Breast epithelium (tissue), 4 donors: ENCODE measurements at places on chromosomes 1 and 21.

GRCh38 chr21:32702702-32703101, 25.1 kb downstream of the SYNJ1 start:
- no peak for DNase-seq

- no peak for DNase-seq
These were observed 283.1 kb downstream of the TM2D1 start for GRCh38 chr1:61441723-61442262.

- no peak for DNase-seq
These were observed 12.6 kb upstream of the PCBP3 start for GRCh38 chr21:45630876-45631275.

DNA sequence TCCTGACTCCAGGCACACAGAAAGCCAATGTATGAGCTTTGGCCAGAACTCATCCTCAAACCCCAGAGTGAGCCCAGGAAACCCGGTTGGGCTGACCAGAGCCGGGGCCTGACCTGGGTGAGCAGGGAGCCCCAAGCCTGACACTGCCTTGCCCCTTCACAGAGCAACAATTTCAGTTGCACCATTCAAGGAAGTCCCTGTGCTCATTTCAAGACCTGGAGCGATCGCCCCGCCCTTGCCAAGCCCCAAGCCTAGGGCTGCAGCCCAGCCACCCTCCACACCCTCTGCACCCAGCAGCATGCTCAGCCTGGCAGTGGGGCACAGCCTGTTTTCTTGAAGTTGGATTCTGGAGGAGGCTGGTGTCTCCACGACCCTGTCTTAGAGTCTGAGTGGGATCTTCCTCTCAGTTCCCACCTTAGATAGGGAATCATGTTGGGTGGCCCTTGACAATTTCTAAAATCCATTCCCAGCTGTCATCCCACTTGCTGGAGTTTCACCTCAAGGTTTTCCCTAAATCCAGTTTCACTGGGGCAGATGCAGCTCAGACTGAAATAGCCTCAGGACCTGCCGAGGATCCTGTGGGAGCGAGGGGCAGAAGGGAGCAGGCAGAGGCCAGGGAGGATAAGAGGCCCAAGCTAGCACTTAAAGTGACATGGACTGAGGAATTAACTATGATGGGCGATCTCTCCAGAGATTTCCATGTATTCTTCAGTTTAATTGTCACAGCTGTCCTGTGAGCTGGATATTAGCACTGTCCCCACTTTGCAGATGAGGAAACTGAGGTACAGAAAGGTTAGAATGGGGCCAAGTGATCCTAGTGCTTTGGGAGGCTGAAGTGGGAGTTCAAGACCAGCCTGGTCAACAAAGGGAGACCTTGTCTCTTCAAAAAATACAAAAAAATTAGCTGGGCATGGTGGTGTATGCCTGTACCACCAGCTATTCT, 2.5 kb downstream of the NBL1 start:
- no peak for DNase-seq

DNA sequence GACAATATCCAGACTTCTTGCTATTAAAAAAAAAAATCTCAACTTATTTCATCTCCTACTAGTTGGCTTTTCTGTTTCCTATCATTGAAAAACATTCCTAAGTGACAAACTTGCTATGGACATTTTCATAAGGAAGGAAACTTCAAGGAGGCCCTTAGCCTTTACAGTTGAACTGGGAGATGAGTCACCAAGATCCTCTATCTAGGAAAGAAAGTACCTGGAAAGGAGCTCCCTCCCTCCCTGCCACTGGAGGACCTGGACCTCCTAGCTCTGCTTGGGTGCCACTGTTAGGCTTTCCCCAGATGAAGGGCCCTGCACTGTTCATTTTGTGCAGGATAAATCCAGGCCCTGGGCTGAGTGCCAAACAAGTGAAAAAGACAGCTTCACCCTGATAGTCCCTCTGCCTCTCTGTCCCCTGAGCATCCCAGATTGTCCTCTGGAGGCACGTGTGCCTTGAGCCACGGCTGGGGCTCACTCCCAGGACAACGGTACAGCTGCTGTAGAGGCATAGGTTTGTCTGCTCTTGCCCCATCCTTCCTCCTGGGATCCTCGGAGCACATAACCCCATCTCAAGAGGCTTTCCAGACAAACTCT, 40.2 kb upstream of the SOX13 start:
- no peak for DNase-seq

DNA sequence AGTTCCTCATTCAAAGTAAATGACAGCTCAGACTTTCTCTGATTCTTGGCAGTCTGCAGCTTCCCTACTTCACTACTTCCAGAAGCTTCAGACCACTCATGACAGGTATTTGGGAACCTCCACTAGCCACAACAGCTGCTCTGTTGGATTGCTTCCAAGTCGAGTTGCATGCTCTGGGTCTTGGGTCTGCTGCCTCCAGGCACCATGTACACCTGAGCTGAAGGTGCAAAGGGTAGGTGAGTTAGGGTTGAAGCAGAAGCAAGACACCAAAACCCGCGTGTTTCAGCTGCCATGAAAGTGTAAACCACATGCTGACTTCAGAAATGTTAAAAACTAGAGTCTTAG, 62.7 kb downstream of the ZNF684 start:
- no peak for DNase-seq

DNA sequence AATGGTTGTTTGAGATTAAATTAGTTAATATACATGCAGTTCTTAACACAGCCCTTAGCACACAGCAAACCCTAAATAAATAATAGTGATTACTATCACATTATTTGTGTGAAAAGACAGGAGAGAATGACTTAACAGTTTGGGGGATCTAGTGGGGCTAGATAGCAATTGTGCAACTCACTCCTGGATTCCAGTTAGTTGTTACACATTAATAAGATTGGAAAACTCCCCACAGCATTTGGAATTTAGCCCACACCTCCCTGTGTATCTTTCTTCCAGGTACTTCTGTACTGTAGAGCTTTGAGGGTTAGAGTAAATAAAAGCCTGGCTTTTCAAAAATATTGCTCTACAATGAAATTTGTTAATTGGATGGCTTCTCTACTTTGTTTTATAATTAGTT, 93.2 kb downstream of the KCTD3 start:
- no peak for DNase-seq

GRCh38 chr21:32089766-32090165, 189.1 kb downstream of the MIS18A start:
- no peak for DNase-seq

DNA sequence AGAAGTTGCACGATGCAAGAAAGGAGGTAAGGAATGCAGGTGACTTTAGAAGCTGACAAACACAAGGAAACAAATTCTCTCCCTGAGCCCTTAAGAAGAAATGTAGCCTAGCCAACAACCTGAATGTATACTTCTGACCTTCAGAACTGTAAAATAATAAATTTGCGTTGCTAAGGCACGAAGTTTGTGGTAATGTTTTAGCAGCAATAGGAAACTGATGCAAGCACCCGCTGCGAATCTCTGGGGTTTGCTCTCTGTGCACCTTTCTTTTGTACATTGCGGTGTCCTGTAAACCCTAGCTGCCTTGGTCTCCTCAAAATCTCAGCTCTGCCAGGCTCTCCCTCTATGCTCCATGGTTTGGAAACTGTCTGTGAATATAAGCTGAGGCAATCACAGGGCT, 15.1 kb downstream of the CD53 start:
- no peak for DNase-seq

- DNase-seq, result no peak
These were observed 127.1 kb downstream of the SLC30A10 start for GRCh38 chr1:219801156-219801820.

GRCh38 chr1:175195798-175196197, 3.2 kb upstream of the KIAA0040 start:
- no peak for DNase-seq

- DNase-seq, result no peak
These were observed 41.5 kb downstream of the C4BPA start for GRCh38 chr1:207145401-207146058.

DNA sequence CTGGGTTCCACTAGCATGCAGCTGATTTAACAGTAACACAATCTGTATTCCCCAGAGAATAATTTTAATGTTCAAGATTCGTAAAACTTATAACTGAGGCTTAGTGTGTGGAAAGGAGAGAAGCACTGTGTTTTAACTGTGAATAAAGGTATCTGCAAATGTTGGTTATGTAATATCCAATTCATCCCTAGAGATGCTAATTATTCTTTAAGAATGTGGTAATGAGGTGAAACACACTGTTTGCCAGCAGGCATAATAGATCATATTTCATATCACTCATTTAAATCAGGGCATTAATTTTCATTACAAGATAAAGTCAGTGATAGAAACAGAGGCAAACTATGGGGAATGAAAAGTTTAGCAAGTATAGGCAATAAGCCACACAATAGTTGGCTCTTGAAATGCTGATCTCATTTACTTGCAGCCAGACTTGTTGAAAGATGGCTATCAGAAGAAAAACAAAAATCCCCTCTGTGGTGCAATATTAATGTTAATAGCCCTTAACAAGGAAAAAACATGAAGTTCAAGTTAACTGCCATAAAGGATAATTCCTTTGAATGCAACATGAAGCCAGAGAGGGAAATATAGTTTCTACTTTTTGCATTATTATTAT, 33.4 kb downstream of the HMCN1 start:
- no peak for DNase-seq

DNA sequence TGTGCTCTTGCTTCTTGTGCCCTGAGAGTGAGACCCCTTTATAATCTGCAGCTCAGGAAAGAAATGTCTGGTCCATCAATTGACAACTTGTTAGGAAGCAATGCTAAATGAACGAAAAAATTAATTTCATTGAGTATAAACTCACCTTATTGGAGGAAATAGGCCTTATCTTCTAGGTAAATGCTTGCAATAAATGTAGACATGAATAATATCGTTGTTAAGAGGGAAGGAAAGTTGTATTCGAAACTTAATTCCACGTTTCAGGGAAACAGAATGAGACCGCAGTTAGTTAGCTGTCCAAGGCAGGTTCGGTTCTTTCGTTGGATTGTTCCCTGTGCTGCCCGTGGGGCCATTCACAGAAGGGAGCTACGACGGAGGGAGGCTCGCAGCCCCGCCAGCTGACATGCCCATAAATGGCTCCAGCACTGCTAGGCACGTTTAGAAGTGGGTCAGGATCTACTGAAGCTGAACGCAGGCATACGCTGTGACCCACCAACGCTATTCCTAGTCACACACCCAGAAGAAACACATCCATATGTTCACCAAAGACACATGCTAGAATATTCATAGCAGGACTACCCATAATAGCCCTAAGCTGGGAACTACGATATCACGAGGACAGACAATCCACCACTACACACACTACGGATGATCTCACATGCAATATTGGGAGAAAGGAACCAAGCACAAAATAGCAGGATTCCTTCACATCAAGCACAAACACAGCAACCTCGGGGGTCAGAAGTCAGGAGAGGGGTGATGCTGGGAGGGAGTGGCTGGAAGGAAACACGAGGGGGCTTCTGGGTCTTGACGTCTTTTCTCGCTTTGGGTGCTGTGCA, 56.2 kb upstream of the LBR start:
- peak; percentile 10 for DNase-seq

DNA sequence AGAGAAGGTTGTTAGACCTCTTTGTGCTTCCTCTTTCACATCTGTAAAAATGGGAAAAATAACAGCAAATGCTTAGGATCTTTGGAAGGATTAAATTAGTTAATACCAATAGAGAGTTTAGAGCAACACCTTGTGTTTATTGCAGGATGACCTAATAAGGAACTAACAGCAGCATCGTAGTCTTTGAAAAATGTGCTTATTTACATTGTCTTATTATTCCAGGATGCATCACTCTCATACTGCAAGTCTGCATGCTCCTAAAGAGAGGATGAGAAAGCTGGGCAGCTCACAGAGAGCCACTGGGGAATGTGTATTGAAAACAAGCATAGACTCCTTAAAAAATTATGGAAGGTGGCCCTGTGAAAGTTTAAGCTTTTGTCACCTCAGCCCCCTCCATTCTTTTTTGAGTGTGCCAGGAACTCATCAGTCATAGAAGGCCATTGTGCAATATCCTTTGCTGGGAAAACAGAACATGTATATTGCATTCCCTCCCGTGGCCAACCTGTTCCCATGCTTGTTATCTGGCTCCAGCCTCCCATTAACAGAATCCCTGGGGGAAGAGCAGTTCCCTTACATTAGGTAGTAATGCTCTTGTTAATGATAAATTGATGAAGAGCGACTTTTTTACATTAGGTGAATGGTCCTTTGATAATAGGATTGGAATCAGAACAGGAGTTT, 180.7 kb downstream of the ZNF326 start:
- DNase-seq, result no peak

DNA sequence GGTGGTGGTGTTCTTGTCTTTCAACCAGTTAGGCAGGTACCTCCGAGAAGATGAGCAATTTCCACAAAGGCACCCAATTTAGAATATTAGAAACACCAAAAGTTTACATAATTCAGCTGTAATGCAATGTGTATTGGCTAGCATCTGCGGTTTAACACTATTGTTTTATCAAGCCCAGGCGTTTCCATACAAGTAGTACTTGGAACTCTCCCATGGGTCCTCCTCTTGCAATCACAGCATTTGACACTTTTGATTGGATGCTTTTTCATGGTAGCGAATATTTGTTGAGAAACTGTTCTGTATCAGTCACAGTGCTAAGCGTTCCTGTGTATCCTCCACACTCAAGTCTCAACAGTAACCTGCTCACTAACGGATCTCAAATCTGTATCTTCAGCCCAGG, 20.1 kb upstream of the MAP1LC3C start:
- DNase-seq, result no peak

GRCh38 chr1:169326261-169326955, 41.2 kb downstream of the NME7 start:
- no peak for DNase-seq

DNA sequence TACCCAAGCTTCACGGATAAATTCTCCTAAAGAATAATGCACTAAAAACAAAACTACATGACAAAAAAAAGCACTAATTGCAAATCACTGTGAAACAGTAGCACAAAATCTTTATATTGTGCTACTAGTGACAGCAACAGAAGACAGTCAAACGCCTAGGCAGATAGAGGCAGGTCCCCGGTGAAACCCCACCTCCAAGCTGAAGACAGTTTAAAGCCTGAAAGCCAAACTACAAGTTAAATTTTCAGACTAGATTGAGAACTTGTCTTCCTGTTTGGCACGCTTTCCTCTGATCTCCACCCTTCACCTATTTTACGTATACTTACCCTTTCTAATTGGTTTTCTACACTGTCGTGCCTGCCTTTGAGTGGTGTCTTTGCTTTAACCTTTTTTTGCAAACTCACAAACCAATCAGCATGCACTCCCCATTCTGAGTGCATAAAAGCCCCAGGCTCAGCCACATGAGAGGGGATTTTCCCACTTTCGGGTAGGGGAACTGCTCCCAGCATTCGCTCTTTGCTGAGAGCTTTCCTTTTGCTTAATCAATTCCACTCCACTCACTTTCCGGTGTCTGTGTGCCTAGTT, 3.6 kb upstream of the BACH1 start:
- no peak for DNase-seq

- peak; percentile 15 for DNase-seq
These were observed 69.3 kb downstream of the SLC37A1 start for GRCh38 chr21:42582787-42583476.

GRCh38 chr1:156877433-156878170, 15.9 kb upstream of the PEAR1 start:
- no peak for DNase-seq

GRCh38 chr1:27795601-27796000, 22.6 kb downstream of the STX12 start:
- DNase-seq, result no peak
